A549 treated with GW870086 at 1 μM for 4 hours (cell line): ENCODE measurements at places on chromosomes 2 and 18. TPM values are rescaled to one million over a fixed set of nuclear protein-coding genes. Genes with fewer than 3 reads are reported as not detected.

Gene CDCA7
- total RNA-seq = 33.6 to 48.9 TPM (median 46.7 TPM) in 5 replicates

Gene REV1
- total RNA-seq = 9.5 to 12.2 TPM (median 11.3 TPM) in 5 replicates

Gene CIB4
- total RNA-seq = 0.40 to 0.50 TPM in 2 of 5 replicates, not detected in the others

Gene SPATA3
- total RNA-seq = not detected in 5 replicates

Gene IRS1
- total RNA-seq = 10.5 to 15.2 TPM (median 12.6 TPM) in 5 replicates

Gene MARCHF4
- 24.7 to 33.2 TPM (median 28.4 TPM) in 5 replicates for total RNA-seq

Gene SATB2
- 2.9 to 3.6 TPM (median 3.0 TPM) in 5 replicates for total RNA-seq

Gene MYO7B
- total RNA-seq = 0.11 to 0.29 TPM (median 0.19 TPM) in 4 of 5 replicates, not detected in the other

Gene FEV
- not detected in 5 replicates for total RNA-seq

Gene AGXT
- total RNA-seq = not detected in 5 replicates

Gene MROH2A
- total RNA-seq = 0.09 to 0.21 TPM (median 0.12 TPM) in 3 of 5 replicates, not detected in the others

Gene SGO2
- total RNA-seq = 10.3 to 17.6 TPM (median 13.6 TPM) in 5 replicates

Gene UGT1A6
- total RNA-seq = 0.31 to 1.8 TPM (median 1.5 TPM) in 5 replicates

Gene ECEL1
- total RNA-seq = 0.08 to 0.32 TPM (median 0.23 TPM) in 4 of 5 replicates, not detected in the other

Gene DES
- total RNA-seq = 0.27 to 0.84 TPM (median 0.43 TPM) in 5 replicates

Gene C2orf15
- 0.25 to 0.71 TPM (median 0.47 TPM) in 5 replicates for total RNA-seq

Gene HJURP
- 58.2 to 64.5 TPM (median 61.4 TPM) in 5 replicates for total RNA-seq

Gene CD207
- total RNA-seq = not detected in 5 replicates

Gene FBXO36
- total RNA-seq = 1.2 to 1.7 TPM (median 1.4 TPM) in 5 replicates

Gene C2orf81
- 2.2 to 4.1 TPM (median 3.2 TPM) in 5 replicates for total RNA-seq

Gene IL1B
- 0.13 to 0.22 TPM (median 0.14 TPM) in 5 replicates for total RNA-seq

Gene NTSR2
- total RNA-seq = not detected in 5 replicates

Gene GREB1
- 1.7 to 3.7 TPM (median 3.0 TPM) in 5 replicates for total RNA-seq

Gene ZC3H6
- 0.11 to 0.48 TPM (median 0.32 TPM) in 5 replicates for total RNA-seq

Gene KIAA2012
- not detected in 5 replicates for total RNA-seq

Gene MFSD2B
- total RNA-seq = 0.29 to 0.42 TPM (median 0.34 TPM) in 5 replicates

Gene NCKAP1
- total RNA-seq = 84.4 to 115 TPM (median 105 TPM) in 5 replicates

Gene FIGN
- 1.5 to 2.2 TPM (median 2.0 TPM) in 5 replicates for total RNA-seq

Gene MSGN1
- total RNA-seq = not detected in 5 replicates

Gene DSG1
- total RNA-seq = not detected in 5 replicates

Gene SLC30A3
- total RNA-seq = 3.0 to 4.1 TPM (median 3.5 TPM) in 5 replicates

Gene SCLY
- total RNA-seq = 16.3 to 23.2 TPM (median 21.6 TPM) in 5 replicates

Gene TFCP2L1
- 6.2 to 7.5 TPM (median 6.9 TPM) in 5 replicates for total RNA-seq

Gene RTP5
- not detected in 5 replicates for total RNA-seq

Gene DCTN1
- 107 to 153 TPM (median 145 TPM) in 5 replicates for total RNA-seq

Gene CHRND
- total RNA-seq = not detected in 5 replicates

Gene SMARCAL1
- 11.8 to 15.4 TPM (median 13.7 TPM) in 5 replicates for total RNA-seq

Gene CTAGE1
- total RNA-seq = not detected in 5 replicates

Gene ZNF532
- 17.2 to 25.2 TPM (median 21.4 TPM) in 5 replicates for total RNA-seq

Gene SIGLEC15
- not detected in 5 replicates for total RNA-seq

Gene TANC1
- 6.9 to 10.4 TPM (median 9.8 TPM) in 5 replicates for total RNA-seq

Gene TDRD15
- total RNA-seq = not detected in 5 replicates

Gene PTPRN
- total RNA-seq = 0.95 to 1.9 TPM (median 1.5 TPM) in 5 replicates

Gene CFAP53
- total RNA-seq = 0.26 to 0.43 TPM (median 0.30 TPM) in 5 replicates

Gene LOXHD1
- not detected in 5 replicates for total RNA-seq

Gene LAMA1
- 0.13 to 0.30 TPM (median 0.15 TPM) in 5 replicates for total RNA-seq

Gene SDC1
- total RNA-seq = 161 to 208 TPM (median 194 TPM) in 5 replicates

Gene CCDC141
- not detected in 5 replicates for total RNA-seq

Gene MEP1B
- total RNA-seq = 0.05 TPM in 1 of 5 replicates, not detected in the others

Gene FBXO48
- total RNA-seq = 0.34 to 0.61 TPM (median 0.52 TPM) in 5 replicates

Gene NFU1
- 41.1 to 53.1 TPM (median 46.6 TPM) in 5 replicates for total RNA-seq

Gene KLHL14
- total RNA-seq = not detected in 5 replicates
